ENCODE measurements at places on chromosomes 13 and 19.
A peak's percentile ranks its signal among the peaks of the same experiment; 100 is the strongest.

DNA sequence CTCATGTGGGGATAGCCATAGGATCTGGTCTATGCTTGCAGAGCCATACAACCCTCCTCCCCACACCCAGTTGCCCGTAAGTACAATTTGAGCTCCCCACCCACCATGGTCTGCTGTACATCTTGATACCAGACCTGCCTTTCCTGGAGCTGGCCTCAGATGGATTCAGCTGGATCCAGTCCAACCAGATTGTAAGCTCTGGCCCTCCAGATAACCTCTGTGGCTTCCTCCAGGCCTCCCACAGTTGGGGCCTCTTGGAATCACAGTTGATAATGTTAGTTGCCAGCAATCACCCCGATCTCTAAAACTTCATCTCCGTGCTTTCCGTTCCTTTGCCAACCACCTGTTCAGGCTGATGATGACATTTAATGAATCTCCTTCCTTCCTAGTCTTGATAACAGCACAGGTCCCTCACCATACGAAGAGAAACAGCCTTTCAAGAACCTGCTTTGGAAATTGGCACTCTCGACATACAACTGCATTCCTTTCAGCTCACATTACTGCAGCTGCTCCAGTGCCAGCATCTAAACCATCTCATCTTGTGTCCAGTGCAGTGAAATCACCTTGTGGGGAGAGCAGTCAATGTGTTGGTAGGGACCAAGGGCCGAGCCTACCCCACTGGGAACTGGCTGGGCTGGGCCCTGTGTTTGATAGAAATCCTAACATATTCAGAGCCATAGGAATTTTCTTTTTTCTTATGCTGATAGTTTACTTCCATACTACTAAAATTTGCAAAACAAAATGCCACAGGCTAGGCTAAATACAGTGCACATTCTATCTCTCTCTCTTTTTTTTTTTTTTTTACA, 15.1 kb upstream of the FOXO1 start:
- no peak for DNase-seq

DNA sequence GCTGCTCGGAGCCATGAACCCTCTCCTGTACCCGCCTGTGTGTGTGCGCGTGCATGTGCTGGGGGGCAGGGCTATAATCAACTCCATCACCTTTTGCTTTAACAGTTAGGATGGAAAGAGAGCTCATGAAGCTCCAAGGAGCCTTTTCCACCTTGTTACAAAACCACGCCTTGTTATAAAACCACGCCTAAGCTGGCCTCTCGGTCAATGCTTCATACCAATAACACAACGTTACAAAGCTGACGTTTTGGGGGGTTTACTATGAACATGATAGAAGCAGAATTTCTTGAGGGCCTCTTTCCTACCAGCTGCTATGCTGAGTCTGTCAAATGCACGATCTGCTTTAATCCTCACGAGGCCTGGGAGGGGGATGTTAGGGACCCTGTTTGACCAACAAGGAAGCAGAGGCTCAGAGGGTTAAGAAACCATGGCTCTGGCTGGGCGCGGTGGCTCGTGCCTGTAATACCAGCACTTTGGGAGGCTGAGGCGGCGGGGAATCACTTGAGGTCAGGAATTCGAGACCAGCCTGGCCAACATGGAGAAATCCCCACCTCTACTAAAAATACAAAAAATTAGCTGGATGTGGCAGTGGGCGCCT, 11.9 kb downstream of the CAPS start:
- DNase-seq = no peak

GRCh38 chr13:32135655-32136054, 104.1 kb downstream of the FRY start:
- DNase-seq = no peak

GRCh38 chr19:1744822-1745563, 8.3 kb upstream of the ONECUT3 start:
- DNase-seq = no peak

- no peak for DNase-seq
These were observed 54.2 kb upstream of the USE1 start for GRCh38 chr19:17160908-17161307.

DNA sequence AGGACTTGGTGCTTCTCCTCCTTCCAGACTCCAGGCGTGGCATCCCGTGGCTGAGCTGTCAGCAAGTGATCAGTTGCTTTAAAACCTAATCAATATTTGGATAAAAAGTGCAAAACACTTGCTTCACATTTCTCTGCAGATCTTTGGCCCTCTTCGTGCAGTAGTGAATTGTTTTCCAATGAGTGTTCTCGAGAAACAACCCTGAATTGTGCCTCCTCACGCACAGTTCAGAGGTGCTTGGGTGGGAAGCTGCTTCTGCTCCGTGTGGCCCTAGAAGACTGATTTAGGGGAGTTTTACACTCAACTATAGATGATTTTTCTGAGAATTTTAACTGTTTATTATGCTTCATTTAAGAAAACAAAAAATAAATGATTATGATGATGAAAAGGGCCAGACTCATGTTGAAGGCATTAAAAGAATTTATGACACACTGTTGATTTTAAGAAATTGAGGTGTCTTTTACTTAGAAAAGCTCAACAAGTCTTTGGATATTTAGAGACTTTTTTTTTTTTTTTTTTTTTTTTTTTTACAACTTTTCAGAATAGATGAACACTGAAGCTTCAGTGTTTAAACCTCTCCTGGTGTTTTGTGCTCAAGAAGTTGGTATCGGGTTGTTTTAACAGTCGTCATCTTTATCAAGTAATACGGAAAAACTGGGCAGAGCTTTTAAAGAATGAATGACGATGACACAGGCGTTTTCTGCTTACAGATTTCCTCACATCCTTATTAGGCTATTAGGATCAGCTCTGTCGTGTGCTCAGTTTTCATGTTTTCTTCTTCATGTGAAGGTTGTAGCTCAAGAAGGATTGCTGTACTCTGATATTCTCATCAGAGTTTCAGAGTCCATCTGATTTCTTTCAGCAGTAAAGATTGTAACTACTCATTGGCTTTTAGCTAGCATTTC, 39.5 kb upstream of the TEX29 start:
- no peak for DNase-seq

- no peak for DNase-seq
These were observed 2.2 kb downstream of the ZNF415 start for GRCh38 chr19:53130506-53130905.

DNA sequence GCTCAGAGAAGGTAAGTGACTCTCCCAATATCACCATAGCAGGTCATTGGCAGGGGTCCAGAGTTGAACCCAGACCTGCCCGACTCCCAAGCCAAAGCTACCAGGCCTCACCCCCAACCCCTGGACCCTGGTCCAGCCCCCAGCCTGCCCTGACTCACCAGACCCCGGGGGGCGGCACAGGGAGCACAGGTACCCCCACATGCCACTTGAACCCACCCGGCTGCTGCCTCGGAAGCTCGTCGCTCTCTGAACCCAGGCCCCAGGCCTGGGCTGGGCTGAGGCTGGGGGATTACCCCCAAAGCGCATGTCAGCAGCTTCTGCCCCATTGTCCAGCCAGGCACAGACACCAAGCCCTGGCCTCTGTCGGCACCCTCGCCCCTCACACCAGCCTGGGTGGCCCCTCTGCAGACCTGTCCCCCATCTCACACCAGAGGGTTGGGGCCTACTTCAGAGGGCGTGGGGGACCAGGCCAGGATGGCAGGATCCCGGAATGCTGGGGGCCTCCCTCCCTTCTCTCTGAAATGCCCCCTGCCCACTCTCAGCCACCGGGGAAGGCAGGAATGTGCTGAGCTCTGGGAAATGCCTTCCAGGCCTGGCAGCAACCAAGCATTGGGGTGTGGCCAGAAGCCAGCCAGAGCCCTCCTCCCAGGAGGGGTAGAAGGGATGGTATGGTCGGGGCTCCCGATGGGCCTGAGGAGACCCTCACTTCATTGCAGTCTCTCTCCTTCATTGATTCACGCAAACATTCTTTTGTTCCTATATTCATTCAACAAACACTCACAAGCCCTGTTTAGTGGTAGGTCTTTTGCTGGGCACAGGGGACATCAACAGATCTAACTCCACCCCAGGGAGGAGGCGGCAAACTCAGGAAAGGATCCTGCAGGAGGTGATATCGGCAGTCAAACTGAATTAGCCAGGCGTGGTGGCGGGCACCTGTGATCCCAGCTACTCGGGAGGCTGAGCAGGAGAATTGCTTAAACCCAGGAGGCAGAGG, 1.7 kb upstream of the PRX start:
- no peak for DNase-seq

GRCh38 chr19:2167896-2168618, 4.3 kb downstream of the DOT1L start:
- DNase-seq = peak; percentile 69

DNA sequence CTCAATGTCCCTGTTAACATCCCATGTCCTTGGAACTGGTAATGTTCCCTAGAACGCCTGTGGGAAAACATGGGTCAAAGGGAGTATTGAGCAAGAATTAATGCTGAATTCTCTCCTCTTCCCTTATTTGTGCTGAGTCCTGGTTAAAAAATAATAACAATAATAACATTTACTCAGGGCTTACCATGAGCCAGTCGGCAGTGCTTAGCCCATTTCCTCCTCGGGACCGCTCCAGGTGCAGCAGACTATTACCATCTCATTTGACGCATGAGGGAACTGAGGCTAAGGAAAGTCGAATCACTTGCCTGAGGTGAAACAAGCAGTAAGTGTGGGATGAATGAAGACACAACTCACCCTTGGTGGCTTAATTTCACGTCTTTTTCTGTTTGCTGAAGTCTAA, 33.6 kb upstream of the SLC15A1 start:
- DNase-seq = no peak

GRCh38 chr13:67408798-67409197, 178.7 kb upstream of the PCDH9 start:
- DNase-seq = no peak

GRCh38 chr13:85441364-85441763, 357.9 kb downstream of the SLITRK6 start:
- no peak for DNase-seq

DNA sequence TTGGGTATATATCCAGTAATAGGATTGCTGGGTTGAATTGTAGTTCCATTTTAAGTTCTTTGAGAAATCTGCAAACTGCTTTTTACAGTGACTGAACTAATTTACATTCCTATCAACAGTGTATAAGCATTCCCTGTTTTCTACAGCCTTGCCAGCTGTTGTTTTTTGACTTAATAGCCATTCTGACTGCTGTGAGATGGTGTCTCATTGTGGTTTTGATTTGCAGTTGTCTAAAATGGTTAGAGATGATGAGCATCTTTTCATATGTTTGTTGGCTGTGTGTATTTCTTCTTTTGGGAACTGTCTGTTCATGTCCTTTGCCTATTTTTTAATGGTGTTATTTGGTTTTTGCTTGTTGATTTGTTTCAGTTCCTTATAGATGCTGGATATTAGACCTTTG, 4.0 kb upstream of the ZNF222 start:
- no peak for DNase-seq

GRCh38 chr19:46288896-46289588, 7.8 kb upstream of the HIF3A start:
- DNase-seq = no peak

- no peak for DNase-seq
These were observed 45.2 kb downstream of the ABCC4 start for GRCh38 chr13:95256091-95256490.

DNA sequence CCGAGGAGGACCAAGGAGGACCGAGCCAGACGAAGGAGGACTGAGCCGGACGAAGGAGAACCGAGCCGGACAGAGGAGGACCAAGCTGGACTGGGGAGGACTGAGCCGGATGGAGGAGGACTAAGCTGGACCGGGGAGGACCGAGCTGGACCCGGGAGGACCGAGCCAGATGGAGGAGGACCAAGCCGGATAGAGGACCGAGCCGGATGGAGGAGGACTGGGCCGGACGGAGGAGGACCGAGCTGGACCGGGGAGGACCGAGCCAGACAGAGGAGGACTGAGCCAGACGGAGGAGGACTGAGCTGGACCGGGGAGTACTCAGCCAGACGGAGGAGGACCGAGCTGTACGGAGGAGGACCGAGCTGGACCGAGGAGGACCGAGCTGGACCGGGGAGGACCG, 3.2 kb downstream of the PIP5K1C start:
- DNase-seq = no peak

DNA sequence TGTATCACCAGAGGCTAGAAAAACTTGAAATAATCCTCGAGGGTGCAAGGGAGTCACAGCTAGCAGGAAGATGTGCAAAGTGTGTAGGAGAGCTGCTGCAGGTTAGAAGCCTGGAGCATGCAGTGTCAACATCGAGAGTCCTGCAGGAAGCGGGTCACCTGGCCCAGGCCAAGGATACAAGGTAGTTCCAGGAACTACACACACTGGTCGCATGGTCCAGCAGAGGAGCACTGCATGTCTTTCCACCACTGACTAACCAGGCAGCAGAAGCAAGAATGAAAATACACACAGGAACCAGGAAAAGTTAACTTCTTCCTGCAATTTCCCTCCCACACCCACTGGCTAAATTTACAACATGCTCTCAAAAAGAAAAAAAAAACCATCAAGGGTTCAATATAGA, 36.0 kb upstream of the MIR17HG start:
- DNase-seq = no peak

- DNase-seq = no peak
These were observed 35.7 kb upstream of the DACH1 start for GRCh38 chr13:71902676-71903075.

DNA sequence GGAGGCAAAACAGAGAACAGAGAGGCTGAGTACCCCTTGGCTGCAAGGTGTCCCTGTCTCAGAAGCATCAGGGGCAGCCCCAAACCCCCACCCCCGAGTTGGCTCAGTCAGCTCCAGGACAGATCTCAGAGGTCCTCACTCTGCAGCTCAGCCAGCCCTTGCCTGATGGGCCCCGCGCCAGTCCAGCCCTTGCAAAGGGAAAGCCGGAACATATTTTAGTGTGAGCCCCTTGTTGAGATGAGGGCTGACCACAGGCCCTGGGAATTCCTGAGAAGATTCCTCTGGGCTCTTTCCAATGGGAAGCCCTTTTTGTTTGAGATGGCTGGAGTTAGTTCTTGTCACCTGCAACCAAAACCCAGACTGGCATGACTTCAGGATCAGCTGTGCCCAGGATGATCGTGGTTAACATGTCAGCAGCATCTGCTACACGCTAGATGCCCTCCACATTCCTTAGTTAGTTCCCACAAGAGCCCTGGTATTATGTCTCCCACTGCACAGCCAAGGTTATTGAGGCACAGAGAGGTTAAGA, 33.9 kb upstream of the CCNE1 start:
- DNase-seq = no peak

GRCh38 chr19:41753159-41753558, 2.2 kb upstream of the CEACAM6 start:
- DNase-seq = peak; percentile 57

DNA sequence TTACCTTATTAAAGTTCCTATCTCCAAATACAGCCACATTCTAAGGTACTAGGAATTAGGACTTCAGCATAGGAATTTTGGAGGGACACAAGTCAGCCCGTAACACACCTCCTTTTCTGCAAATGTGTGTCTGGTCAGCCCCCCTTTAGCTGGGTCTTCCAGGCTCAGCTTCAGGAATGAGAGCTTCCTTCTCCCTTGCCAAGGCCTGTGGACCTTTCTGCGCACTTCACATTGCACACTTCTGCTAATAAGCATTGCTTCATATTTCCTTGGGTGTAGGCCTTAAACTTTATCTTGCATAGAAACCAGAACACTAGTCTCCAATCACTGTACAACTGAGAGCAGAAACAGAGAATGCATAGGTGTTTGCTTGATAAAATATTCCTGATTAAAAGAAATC, 4.5 kb upstream of the STK24 start:
- DNase-seq = no peak

Measured in GM13977 (cell line).